NCI-H1105 treated with DMSO at 0.1 percent for 48 hours (cell line): ENCODE measurements at places on chromosomes 4 and X.

DNA sequence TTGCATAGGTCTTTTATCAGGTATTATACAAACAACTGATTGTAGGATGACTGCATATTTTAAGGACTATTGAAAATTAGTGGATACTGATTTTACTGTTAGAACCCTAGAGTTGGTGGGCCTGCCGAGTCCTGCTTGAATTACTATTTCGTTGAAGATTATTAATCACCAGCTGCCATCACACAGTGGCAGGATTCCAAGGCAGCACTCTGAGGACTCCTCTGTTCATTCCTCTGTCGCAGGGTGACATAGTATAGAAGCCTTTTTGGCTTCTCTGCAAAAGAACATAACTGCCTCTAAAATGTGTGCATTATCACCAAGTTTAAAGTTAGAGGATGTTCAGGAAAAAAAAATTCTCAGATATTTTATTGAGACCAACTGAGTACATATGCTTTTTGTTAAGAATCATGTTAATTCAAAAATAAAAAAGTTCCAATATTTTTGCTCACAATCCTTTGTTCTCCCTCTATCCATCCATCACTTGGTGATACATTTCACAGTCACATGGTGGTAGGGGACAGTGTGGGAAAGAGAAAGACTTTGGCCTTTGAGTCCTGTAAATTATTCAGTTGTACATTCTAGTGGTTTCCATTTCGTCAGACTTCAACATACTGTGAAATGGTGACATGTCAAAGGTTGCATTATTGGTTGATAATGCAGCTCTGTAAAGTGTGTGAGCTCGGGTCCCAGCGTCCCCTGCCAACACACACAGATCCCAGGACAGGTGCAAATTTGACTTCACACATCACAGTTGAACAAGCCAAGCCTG lies 332.5 kb downstream of the GRID2 start:
- peak; percentile 3 for DNase-seq

DNA sequence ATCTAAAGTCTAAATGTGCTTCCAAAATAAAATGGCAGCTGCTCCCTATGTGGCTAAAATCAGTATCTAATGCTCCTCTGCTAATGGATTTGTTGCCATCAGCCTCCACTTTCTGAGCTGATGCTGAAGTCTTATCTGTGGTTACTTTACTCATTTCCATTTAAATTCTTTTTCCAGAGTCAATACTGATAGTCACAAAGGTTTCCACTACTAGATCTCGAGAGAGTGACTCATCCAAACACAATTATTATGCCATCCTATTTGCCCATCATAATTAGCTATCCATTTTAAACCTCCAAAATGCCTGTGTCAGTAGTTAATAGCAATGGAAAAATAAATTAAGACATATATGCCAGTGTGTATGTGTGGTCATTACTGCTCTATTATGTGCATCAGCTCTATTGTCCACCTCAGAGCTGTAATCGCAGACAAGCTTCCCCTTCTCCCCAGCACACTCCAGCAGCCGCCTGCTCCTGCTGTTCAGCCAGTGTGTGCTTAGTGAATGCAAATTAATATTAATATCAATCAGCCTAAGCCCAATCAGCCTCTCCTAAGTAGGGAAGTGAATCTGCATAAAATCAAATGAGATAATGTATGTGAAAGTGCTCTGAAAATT lies 199.8 kb upstream of the ZIC3 start:
- peak; percentile 28 for DNase-seq

DNA sequence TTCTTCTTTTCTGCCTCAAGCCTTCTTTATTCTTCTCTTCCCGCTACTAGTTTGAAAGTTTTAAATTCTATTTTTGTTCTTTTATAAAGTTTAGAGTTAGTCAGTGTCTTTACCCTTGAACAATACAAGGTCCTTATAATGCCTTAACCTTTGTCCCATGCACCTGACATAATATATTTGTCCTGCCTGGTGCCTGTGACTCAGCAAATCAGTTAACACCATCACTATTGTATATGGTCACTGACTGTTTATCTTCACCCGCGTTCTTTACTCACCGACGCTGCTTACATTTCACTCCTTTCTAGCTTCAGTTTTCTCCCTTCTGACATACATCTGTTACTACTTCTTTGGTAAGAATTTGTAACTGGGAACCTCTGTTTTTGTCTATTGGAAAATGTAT lies 5.7 kb downstream of the SMIM20 start:
- DNase-seq: no peak

DNA sequence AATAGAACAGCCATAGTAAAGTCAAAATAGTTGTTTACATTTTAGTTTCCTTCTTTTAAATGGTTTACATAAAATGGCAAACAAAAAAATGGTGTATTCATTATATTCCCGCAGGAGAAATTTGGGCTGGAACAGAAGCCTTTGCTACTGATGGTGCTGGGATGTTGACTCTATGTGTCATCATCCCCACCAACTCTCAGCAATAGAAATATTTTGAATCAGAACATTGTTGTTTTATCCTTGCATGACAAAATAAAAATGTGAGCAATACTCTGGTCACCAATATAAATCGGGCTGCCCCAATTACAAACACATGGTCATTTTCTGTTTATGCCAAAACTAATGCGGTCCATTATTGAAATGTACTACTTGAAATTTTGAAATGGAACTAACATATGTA lies 1131.6 kb upstream of the PCDH7 start:
- DNase-seq: no peak

DNA sequence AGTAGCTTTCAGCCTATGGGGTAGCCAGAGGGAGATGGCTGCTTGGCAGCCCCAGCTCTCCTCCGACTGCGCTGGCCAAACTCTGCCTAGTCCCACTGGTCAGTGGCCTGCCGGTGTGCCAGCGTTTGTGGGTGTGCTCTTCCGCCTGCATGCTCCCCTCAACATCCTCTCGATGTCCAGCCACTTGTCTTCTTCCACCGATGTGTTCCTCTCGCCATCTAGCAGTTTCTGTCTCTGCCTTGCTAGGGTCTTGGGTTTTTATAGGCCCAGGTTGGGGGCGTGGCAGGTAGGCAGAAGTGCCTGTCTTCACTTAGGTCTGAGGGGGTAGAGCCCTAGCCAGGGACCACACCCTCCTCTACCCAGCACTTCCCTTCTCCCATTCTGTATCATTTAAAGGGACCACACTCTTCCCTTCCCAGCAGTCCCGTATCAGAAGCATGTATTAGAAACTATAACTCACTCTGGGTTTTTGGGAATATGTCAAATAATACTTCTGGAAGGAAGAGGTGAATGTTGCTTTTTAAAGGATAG lies 124.4 kb downstream of the KDM6A start:
- no peak for DNase-seq

- DNase-seq: no peak
These were observed 173.2 kb upstream of the FAM9B start for GRCh38 chrX:9207142-9207541.

DNA sequence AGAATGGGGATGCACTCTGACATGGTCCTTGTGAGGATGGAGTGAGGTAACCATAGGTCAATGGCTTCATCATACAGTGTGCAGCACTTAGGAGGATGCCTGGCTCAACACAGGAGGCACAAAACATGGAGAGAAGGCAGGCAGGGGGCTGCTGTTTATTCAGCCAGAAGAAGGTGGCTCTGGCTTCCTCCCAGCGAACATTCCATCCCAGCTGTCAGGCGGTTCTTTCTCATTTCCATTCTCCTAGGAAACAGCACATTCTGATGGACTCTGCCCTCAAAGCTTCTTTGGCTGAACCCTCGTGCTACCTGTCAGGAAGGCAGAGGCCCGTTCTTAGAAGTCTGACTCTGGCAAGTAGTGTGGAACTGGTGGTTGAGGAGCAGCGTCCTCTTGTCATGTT lies 18.6 kb downstream of the STK32B start:
- no peak for DNase-seq

- DNase-seq: no peak
These were observed 1.4 kb upstream of the FUNDC1 start for GRCh38 chrX:44544036-44544435.

DNA sequence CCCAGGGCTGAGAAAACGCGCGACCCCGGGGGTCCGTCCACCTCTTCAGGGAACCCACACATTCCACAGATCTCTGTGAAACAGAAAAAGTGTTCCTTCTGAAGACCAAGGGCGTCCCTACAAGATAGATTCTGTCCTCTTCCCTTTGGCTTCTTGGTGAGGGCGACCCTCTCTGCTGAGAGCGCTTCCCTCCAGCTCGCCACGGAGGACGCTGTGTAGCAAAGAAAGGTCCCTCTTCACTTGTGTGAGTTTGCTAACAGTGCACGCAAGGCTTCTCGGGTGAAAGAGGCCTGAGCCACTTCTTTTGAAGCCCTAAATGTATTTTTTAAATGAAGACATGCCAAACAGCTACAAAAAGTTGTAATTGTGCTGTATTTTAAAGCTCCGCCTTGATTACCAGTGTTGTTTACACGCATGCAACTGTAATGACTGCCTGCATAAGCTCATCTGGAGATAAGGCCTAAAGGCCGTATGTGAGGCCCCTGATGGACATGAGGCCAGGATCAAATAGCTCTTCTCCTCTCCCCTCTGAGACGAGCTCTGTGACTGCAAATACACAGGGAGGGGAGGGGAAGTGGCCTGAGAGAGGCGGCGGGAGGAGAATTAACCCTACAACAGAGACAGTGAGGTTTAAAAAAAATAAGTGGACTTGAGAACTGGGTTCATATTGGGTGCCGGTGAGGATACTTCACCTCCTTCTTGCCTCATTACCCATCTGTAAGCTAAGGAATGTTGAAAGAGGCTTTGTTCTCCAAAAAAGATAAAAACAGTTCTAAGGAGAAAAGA lies 95.5 kb downstream of the SOWAHB start:
- no peak for DNase-seq

GRCh38 chr4:44660396-44660795 lies 9.0 kb upstream of the YIPF7 start:
- no peak for DNase-seq

GRCh38 chr4:5750052-5750945 lies 39.3 kb downstream of the EVC start:
- DNase-seq: no peak

DNA sequence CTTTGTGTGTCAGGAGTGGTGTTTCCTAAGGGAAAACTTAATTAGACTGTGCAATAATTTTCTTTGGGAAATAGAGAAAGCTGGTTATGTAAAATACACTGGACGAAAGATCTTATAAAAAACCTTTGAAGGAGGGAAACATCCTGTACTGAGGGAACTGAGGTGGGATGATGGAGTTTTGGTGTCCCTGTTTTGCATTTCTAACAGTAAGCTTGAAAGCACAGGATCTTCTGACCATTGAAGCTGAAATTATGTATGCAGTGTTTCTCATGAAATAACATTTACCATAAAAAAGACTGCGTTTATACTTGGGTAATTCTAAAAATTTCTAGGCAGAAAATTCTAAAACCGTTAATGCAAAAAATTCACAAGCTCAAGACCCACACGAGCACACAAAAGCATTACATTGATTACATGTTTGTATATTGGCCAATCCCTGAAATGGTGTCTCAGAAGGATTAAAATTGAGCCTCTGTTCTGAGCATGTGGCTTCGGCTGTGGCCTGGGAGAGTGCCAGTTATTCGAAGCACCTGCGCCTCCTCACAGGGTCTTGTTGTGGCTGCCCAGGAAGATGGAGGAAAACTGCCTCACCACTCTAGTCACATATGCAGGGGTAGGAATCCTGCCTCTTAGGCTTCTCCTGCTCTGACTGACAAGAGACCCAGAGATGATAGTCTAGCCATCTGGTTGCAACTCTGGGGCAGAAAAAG lies 49.5 kb downstream of the JADE3 start:
- DNase-seq: peak; percentile 6

DNA sequence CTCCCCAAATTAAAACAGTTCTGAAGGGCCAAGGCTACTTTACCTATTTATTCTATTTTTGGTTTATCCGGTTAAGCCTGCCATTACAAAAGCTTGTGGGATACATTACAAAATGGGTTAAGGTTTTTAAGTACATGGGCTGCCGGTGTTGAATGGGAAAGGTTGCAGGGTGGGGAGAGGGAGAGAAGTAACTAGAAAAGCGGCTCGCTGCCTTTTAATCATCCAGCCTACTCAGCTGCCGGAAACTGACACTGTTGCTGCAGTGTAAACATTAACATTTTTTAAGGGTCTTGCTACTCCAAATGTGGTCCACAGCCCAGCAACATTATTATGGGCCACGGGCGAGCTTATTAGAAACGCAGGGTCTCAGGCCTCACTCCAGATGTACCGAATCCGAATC lies 1.5 kb upstream of the IL1RAPL1 start:
- DNase-seq: no peak

- no peak for DNase-seq
These were observed 921.3 kb downstream of the NLGN4X start for GRCh38 chrX:5307416-5307815.

DNA sequence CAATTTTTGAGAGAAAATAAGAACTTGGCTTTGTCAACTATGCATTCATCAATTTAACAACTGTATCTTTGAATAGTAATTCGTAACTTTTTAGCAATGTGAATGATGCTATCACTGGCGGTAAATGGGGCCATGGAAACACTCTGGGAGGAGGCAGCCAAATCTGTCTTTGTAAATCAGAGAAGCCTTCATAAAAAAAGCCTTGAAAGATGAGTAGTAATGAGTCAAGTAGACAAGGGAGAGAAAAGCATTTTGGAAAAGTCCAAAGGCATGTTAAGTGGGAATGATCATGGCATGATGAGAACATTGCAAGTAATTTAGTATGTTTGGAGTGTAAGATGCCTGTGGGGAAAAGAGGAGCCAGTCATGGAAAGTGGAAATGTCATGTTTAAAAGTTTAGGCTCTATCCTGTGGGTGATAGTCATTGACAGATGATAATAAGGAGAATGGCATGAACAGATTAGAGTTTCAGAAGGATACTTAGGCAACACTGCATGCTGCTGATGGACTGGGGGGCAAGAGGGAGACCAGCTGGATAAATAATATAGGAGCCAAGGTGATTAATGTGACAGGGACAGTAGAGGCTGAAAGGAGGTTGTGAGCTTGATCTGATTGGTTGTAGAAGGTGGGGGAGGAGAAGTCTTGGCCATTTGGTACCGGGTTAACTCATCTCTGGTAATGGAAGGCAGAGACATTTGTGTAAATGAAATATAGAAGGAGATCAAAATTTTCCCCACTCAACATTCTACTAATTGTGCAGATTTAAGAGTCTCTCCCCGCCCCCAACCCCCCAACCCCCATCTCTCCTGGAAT lies 16.3 kb downstream of the SPRY1 start:
- DNase-seq: no peak

GRCh38 chr4:53646795-53647194 lies 55.5 kb upstream of the LNX1 start:
- DNase-seq: no peak

DNA sequence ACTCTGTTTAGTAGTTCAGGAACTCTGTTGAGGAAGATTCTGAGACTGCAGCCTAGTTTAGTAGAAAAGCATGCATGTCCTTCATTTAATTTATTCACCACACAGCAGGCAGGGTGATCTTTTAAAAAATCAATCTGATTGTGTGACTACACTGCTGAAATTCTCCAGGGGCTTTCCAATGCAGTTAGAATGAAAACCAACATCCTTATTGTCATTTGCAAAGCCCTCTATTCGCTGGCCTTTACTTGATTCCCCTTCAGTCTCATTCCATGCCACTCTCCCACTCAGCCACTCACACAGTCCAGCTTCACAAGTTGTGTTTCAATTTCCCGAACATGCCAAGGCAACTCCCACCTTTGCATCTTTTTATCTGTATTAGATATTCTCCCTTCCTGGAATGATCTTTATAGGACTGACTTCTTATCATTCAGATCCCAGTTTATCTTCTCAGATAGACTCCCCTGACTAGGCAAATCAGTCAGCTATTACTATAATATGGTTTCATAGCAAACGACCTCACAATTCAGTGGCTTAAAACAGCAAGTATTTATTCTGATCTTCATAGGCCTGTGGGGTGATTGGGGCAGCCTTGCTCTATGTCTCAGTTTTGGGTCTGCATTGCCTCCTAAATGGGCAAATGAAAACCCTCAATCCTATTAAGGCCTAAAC lies 21.3 kb upstream of the FTHL17 start:
- DNase-seq: no peak
